ENCODE measurements at places on chromosomes 13 and 19. TPM values are rescaled to one million over a fixed set of nuclear protein-coding genes. Genes with fewer than 3 reads are reported as not detected.

GRCh38 chr13:23758798-23759527, 130.2 kb downstream of the MIPEP start:
- DNase-seq: no peak

- DNase-seq: no peak
Measured at GRCh38 chr13:42001580-42001979, 40.7 kb upstream of the VWA8 start.

- no peak for DNase-seq
Measured at GRCh38 chr13:25300861-25301346, 521 bp upstream of the NUP58 start.

DNA sequence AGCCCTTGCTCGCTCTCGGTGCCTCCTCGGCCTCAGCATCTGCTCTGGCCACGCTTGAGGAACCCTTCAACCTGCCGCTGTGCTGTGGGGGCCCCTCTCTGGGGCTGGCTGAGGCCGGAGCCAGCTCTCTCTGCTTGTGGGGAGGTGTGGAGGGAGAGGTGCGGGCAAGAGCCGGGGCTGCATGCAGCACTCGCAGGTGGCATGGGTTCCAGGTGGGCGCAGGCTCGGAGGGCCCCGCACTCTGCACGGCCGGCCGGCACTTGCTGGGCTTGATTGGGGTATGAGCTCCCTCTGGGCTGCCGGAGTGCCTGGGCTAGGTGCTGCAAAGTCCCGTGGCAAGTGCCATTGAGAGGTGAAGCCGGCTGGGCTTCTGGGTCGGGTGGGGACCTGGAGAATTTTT, 31.7 kb upstream of the RPL21 start:
- DNase-seq: no peak

DNA sequence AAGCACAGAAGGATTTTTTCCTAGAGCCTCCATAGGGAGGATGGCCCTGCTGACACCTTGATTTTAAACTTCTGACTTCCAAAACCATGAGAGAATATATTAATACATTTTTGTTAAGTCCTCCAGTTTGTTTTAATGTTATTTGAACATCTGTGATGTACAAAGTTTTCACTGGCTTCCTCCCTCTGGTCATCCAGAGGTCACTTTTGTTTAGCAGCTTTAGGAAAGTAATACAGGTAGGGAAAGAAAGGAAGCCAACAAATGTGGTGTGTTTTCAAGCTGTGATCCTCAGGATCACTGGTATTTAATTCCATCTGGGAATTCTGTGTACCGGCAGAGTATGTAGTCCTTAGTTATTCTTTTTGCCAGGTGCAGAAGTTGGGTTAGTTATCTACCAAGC, 488.8 kb upstream of the ATXN8OS start:
- no peak for DNase-seq

- DNase-seq: peak; percentile 78
Measured at GRCh38 chr19:41706741-41707501, 1.5 kb upstream of the CEACAM5 start.

Gene C13orf46
- not detected for total RNA-seq

Gene GNA15
- not detected for total RNA-seq

Gene CRB3
- 22.0 TPM for total RNA-seq

Gene KLK3
- not detected for total RNA-seq

Gene TMEM86B
- 0.47 TPM for total RNA-seq

Data from Caki2 (cell line).